H9 (cell line): ENCODE measurements at places on chromosomes 7 and 10. TPM values are rescaled to one million over a fixed set of nuclear protein-coding genes. Genes with fewer than 3 reads are reported as not detected.
A peak's percentile ranks its signal among the peaks of the same experiment; 100 is the strongest.

DNA sequence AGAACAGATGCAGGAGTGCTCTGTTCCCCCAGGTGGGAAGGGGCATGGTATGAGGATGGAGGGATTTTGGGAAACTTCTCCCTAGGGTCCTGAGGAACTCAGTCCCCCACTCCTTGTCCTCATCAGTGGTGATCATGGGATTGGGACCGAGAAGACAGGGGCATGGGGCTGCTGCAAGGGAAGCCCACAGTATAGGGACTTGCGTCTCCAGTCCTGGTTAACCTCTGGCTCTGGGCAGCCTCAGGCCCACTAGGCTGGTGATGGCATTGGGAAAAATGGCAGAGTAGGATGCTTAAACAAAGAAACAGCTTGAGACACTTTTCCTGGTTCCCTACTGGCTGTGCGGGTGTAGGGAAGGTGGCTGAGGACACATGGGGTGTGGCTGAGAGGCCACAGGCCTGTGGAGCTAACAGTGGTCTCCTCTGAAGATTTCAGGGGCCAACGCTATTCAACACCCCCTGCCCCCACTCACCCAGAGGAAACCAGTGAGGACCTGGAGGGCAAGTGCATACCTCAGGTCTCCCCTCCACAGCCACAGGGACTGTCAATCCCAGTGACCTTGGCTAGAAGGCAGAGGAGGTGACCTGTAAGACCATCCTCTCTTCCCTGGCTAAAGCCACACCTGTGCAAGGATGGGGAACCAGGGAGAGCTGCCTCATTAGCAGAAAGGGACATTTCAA, 261.3 kb downstream of the CCSER2 start:
- no peak for DNase-seq

GRCh38 chr10:32971536-32972091, 13.6 kb upstream of the ITGB1 start:
- DNase-seq: no peak

DNA sequence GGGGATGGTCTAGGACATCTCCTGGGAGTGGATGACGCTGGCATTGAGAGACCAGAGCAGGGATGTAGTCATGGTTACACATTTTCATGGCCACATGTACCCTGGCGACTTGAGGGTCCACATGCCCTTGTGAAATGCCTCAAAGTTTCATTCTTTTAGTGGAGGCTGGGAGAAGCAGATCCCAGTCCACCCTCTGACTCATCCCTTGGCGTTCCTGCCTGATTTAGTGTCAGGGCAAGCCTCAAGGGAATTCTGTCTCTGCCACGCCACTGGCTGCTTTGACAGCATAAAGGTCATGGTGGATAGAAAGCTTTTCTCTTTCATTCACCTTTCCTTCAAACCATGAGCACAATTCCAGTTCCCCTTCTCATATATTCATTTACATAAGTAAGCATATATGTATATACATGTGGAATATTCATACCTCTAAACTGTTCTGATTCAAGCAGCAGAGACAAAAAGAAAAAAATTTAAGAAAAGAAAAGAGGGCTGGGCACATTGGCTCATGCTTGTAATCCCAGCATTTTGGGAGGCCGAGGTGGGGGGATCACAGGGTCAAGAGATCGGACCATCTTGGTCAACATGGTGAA, 21.8 kb upstream of the KIF5B start:
- no peak for DNase-seq

DNA sequence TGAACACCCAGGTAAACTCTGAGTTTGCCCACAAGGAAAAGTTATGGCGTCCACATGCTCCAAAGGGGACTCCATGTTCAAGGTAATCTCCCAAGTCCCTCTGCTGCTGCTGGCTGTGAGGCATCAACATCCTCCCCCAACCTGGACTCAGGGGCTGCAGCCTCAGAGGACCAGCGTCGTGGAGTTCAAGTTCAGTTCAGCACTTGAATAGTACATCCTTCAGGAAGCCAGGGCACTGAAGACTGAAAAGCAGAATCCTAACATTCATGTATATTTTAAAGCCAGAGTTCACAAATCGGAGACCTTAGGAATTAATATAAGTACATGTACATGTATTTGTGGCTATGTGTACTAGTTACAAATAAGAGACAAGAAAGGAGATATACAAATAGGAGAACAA, 90.4 kb downstream of the PTPRE start:
- DNase-seq: no peak

DNA sequence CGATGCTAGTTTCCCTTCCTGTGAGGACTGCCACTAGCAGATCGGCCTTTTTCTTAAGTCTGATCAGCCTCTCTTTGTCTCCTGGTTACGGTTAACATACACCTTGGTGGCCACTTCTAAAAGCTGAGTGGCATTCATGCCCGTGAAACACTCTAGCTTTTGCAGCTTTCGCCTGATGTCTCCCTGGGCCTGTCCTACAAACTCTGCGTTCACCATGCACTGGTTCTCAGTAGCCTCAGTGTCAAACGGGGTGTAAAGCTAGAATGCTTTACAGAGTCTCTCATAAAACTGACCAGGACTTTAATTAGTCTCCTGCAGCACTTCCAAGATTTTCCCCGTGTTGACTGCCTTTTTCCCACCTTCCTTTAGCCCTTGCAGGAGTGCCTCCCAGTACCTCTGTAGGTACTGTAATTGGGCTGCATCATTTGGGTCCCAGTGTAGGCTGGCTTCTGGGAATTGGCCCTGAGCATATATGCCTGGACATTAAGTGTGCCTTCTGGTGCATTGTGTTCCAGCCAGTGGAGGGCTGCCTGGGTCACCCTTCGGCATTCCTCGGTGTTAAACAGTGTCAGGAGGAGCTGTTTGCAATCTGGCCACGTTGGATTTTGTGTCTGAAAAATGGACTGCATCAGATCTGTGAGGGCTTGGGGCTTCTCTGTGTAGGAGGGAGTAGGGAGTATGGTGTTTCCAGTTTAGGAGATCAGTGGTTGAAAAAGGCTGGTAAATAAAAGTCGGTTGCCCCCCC, 6.5 kb upstream of the ZNF117 start:
- no peak for DNase-seq

DNA sequence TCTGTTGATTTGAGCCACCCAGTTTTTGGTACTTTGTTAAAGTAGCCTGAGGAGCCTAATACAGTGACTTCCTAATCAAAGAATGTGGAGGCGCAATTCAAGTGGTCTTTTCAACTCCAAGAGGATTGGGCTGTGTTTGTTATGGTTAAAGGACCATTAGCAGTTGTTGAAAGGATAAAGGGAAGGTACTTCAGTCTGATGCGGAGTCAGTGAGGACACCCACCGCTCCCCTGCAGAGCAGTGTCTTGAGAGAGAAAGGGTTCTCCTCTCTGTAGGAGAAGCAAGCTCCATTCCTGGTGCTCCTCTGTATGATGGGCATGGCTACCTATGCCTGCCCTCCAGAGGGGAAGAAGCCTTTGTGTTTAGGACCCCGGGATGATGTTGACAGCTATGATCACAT, 590.6 kb upstream of the C7orf33 start:
- DNase-seq: peak; percentile 64

DNA sequence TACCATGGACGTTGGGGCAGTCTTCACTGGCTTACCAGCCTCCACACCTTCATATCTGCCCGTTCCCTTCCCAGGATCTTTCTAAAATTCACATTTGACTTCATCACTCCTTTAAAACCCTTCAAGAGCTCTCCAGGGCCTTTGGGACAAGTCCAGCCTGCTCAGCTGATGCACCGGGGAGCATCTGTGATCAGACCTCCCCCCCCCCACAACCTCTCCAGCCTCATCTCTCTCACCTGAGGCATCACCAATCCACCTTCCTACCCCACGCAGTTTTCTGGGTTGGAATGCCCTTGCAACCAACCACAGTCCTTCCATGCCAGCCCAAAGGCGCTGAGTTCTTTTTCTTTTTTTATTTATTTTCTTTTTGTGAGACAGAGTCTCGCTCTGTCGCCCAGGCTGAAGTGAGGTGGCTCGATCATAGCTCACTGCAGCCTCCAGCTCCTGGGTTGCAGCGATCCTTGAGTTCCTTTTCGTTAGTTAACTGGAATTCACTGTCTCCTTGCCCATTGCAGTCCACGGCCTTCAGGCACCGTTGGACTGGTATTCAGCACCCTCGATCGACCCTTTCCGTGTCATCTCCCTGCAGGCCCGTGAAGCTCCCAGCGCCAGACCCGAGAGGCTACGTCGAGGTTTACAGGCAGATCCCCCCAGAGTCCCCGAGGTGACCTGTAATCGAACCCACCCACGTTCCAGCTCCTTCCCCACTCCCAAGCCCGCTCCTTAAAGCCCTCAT, 654 bp downstream of the ALKBH4 start:
- DNase-seq: peak; percentile 30

DNA sequence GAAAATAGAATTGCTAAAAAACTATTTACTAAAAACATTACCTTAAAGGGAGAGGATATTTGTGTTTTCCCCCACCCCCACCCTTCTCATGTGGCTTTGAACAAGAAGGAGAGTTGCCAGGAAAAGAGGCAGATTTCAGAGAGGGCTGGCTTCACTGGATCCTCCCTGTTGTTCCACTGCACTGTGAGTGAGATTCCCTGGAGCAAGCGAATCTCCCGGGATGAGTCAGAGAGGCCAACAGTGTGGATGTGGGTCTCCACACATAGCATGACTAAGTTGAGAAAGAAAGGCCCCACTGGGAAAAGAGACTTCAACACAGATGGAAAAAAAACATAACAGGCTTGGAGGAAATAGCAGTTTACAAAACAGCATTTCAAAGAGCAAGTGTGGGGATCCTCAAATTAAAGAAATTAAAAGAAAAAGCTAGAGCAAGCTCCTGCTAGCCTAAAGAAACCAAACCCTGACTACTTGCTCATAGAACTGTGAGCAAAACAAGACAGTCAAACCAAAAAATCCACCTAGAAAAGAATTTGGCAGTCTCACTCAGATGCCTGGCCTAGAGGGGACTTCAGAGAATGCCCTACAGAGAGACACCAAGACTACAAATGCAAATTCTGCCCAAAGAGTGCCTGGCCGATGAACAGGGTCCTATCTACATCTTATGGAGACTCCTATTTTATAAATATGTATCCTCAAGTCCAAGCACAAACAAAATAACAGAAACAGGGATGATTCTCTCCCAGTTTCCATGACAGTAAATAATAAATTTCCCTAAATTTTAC, 3.4 kb downstream of the CAV1 start:
- no peak for DNase-seq

Gene TMEM176B
- total RNA-seq: 0.26 and 0.85 TPM in 2 replicates

Gene FAM131B
- total RNA-seq: 17.3 and 18.5 TPM in 2 replicates

Gene ZSCAN25
- 21.3 and 21.5 TPM in 2 replicates for total RNA-seq

Gene CTAGE4
- 4.8 and 6.2 TPM in 2 replicates for total RNA-seq
